ENCODE measurements at places on chromosomes 13 and 19.

DNA sequence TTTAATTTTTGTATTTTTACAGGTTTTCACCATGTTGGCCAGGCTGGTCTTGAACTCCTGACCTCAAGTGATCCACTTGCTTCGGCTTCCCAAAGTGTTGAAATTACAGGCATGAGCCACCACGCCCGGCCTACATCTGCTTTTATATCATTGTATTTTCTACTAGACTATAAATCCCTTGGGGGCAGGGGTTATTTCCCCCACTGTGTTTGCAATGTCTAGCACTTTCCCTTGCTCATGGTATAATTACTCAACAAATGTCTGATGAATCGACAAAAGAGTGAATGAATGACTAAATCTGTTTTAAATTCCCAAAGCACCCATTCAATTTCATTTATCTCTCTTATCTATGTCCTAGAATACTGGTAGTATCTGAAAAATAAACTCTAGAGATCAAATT lies 244.5 kb upstream of the CSNK1A1L start:
- DNase-seq = no peak

- no peak for DNase-seq
Measured at GRCh38 chr19:4354897-4355296, 11.5 kb downstream of the MPND start.

DNA sequence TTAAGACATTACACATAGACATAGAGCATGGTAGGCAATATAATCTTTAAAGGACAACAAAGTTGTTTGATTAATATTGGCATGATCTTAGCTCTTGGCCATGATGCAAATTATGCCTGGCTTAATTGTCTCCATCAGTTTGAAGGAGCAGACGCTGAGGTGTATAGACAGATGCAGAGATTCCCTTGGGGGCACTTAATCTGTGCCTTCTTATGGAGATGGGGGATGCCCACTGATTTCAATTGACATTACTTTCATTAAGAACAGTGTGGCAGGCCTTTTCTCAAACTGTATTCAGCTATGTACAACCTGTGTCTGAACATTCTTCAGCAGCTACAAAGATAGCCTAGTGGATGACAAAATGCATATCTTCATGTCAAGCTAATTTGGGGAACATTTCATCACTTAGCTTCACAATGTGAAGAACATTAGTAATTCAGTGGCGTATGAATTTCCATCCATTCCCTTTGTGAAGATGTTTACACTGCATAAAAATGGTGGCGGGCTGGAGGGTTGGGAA lies 85.3 kb upstream of the MYCBP2 start:
- DNase-seq = no peak

- DNase-seq = no peak
Measured at GRCh38 chr13:110113284-110113764, 193.6 kb downstream of the COL4A1 start.

DNA sequence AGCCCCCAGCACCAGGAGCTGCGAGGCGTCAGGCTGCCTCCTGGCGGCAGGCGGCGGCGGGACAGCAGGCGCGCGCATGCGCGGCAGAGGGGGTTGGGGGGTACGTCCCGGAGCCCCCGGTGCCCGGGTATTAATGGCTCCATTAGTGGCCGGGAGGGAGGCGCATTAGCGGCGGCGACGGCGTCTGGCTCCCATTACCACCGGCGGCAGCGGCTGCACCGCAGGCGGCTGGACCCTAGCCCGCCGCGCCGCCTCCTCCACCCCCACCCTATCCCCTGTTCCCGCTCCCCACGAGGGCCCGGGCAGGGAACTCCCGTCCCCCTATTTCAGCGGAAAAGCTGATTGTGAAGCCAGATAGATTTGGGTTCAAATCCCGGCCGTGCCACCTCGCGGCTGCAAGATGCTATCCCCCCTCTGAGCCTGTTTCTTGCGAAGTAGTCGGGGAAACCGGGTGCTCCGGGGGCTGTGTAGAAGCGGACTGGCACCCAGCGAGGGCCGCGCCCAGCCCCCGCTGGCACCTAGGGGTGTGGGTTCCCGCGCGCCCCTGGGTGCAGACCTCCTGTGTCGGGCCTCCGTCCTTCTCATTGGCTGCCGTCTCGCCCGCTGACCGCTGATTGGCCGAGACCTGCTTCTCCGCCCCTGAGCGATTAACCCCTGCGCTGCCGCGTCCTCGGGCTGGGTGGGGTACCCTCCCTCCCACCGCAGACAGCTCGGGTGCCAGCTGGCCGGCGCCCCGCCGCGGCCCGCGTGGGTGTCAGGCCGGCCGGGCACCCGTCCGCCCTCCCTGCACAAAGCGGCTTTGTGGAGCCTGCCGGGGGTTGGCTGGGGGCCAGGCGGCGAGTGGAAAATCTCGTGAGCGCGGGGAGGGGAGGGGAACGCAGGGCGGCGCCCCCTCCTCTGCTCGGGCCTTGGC lies 11.1 kb downstream of the CIC start:
- no peak for DNase-seq

DNA sequence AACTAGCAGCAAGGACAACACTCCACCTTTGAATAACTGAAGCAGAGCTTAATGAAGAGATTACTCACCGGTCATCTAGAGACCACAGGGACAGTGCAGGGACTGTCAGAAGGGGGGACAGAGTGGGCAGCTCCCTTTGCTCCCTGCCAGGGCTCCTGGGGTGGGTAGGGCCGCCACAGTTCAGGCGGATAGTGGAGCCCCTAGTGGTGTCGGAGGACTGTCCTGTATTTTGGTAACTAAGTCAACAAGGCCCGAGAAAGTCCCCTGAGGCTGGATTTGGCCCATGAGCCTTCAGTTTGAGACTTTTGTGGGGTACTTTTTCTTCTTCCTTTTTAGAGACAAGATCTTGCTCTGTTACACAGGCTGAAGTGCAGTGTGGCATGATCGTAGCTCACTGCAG lies 44.6 kb downstream of the GJA3 start:
- DNase-seq = no peak

DNA sequence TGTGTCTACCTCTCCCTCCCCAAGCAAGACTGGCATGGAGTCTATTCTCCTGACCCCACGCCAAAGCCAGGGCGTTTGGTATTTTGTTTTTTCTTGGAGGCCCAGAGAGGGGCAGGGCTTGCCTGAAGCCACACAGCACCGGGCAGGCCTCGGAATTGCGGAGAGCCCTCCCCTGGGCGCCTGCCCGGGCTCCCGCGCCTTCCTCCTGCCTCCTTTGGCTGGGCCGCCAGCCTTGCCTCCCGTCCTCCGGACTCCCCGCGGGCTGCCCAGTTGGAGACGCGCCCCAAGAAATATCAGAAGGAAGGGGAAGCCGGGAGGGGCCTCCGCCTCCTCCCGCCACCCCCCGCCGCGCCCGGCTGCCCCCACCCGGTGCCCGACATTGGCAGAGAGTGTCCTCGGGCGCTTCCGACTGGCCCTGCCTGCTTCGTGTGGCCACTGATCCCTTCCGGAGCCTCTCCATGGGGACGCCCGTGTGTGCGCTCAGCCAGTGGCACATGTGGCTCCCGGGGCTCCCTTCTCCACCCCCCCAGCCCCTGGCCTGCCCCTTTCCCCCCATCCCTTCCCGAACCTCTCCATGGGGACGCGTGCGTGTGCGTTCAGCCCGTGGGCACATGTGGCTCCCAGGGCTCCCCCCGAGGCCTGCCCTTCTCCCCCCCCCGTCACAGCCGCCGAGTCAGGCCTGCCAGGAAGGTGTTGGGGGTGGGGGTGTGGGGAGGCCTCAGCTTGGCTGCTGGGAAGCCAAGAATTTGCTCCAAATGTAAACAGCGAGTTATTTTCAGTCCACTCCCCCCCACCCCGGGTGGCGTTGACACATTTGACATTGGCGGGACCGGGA lies 37.3 kb downstream of the NFIC start:
- DNase-seq = peak; percentile 75

GRCh38 chr13:73717632-73718031 lies 416.6 kb downstream of the KLF12 start:
- no peak for DNase-seq
